Inflammatory macrophage treated with lipopolysaccharide for 1 hour (primary cell): ENCODE measurements at places on chromosomes 4 and X.

DNA sequence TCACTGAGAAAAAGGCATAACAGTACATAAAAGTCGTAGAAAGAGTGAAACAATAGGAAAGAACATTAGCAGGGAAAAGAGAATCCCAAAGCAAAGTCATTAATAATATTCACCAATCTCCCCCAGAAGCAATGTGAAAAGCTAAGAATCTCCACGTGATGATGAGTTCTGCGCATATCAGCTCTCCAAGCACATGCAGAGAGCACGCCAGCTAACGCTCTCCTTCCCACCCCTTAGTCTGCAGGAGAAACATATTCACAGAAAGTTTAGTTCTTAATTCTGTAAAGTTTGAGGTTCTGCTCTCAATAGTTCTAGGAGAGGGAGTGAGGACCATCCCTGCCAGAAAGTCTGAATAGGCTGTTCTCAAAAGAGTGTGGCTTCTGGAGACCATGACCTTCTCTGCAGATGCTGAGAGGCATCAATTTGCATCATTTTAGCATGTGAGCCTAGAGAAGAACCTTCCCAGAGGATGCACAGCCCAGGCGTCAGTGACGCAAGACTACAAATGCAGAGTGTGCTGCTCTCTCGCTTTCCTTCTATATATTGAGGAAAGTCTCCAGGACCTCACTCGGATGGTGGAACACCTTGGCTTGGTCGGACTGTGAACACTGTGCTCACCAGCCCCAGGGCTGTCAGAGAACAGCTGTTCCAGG, 51.3 kb upstream of the AFAP1 start:
- DNase-seq: no peak

DNA sequence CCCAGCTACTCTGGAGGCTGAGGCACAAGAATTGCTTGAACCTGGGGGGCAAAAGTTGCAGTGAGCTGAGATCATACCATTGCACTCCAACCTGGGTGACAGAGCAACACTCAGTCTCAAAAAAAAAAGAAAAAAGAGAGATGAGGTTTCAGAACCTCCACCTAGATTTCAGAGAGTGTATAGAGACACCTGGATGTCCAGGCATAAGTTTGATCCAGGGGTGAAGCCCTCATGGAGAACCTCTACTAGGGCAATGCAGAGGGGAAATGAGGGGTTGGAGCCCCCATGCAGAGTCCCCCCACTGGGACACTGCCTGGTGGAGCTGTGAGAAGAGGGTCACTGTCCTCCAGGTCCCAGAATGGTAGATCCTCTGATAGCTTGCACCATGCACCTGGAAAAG, 92.8 kb upstream of the HSD17B10 start:
- DNase-seq: no peak

DNA sequence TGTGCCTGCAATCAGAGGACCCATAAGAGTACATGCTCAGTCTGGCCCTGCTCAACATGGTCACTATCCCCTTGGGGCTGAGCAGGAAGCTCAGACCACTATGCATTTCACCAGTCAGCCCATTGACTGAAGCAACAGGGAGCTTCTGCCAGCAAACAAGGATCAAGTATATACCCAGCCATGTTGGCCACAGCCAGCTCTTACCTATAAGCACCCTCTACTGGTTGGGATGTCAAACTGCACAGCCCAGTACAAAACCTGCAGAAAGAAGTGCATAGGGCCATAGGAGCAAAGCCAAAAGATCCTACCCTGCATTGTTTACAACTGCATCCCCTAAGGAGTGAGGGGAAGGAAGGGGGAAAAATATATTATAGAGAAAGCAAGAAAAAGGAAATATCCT, 214.4 kb upstream of the CPEB2 start:
- DNase-seq: peak; percentile 43

GRCh38 chr4:7121174-7121573, 53.3 kb upstream of the GRPEL1 start:
- no peak for DNase-seq

- no peak for DNase-seq
Observed at GRCh38 chr4:169175476-169175875, 95.3 kb downstream of the SH3RF1 start.

DNA sequence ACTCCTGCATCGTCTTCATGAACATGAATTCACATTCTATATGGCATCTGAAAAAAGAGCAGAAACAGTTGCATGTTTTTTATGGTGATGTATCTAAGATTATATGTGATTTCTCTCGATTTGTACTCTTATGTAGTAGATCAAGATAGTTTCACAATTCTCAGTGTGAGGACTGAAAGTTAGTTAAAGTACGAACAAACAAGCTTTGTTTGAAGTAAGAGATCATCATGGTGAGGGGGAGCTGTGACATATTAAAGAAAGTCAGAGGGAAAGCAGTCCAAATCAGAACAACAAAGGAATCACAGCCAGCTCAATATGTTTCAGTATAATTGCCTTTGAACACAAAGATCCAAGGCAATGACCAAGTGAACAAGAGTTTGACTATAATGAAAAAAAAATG, 1140.6 kb downstream of the SH3BGRL start:
- DNase-seq: no peak

GRCh38 chr4:2274320-2275043, 12.6 kb upstream of the MXD4 start:
- no peak for DNase-seq

GRCh38 chr4:140743194-140743931, 12.8 kb downstream of the TBC1D9 start:
- DNase-seq: peak; percentile 48

DNA sequence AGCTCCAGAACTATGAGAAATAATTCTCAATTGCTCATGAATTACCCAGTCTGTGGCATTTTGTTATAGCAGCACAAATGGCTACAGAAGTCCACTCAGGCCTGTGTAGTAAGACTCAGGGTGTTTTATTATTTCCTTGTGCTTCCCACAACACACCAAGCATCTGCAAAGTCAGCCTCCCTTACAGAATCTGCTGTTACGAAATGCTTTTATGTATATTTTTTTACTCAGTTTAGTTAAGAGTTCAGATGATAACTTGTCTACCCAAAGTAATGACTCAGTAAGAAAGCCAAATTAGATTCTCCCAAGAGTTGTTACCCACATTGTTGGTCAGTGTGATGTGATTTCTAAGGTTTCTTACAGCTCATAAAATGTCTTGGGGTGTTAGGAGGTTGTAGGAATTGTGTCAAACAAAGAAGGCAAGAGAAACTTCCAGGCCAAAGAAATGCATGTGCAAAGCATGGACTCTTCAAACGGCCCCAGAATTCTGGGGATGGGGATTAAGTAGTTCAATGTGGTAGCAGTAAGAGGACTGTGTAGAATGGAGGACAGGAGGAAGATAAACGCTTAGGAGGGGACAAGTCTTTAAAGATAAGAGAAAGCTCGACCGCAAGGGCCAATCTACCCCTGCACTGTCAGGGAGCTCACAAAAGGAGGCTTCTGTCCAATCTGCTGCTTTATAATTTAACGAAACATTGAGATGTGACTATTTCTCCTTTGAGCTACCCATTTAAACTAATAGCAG, 35.4 kb upstream of the TMEM184C start:
- DNase-seq: no peak

DNA sequence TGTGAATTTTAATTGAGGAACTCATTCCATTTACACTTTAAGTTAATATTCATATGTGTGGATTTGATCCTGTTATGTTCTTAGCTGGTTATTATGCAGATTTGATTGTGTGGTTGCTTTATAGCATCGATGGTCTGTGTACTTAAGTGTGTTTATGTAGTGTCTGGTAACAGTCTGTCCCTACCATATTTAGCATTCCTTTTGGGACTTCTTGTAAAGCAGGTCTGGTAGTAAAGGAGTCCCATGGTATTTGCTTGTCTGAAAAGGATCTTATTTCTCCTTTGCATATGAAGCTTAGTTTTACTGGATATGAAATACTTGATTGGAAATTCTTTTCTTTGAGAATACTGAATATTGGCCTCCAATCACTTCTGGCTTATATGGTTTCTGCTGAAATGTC, 76.6 kb downstream of the KLF8 start:
- DNase-seq: no peak

GRCh38 chrX:68978255-68978654, 149.4 kb downstream of the EFNB1 start:
- DNase-seq: no peak

DNA sequence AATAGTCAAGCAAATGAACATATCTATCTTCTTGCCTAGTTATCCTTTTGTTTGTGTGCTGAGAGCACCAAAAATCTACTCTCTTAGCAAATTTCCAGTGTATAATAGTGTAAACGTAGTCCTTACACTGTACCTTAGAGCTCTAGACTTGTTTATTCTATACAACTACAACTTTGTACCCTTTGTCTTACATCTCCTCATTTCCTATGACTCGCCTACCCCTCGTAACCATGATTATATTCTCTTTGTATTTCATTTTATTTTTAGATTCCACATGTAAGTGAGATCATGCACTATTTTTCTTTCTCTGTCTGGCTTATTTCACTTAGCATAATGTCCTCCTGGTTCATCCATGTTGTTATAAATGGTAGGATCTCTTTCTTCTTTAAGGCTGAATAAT, 37.6 kb downstream of the MAGEB5 start:
- DNase-seq: no peak

DNA sequence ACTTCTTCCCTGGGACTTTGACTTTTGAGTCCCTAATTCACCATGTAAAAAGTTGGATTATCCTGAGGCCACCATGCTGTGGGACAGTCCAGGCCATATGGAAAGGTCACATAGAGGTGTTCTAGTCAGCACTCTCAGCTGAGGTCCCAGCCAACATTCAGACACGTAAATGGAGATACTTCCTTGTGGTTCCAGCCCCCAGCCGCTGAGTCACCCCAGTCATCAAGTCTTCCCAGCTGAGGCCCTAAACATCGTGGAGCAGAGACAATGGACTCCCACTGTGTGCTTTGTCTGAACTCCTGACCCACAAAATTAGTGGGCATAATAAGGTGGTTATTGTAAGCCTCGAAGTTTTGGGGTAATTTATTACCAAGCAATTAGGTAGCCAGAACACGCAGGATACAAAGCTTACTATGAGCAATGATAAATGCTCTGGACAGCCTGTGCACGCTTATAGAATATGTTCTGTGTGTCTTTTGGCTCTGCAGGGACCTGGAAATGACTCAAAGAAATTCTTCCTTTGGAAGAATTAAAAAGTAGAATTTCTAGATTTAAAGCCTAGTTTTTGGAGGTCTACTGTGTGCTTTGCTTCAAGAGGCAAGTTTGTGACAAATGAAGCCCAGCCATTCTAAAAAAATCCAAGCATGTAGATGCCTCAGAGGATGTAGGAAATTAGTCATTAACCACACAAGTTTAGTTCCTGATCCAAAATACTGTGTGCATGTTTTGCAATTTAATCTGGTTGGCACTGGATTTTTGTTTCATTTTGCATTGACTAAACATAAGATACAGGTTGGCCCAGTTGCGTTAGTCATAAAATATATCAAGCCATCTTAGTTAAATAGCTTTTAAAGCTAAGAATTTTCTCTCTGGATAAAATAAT, 33.2 kb upstream of the SLC9A7 start:
- peak; percentile 82 for DNase-seq
